ENCODE measurements at places on chromosomes 5 and 9. TPM values are rescaled to one million over a fixed set of nuclear protein-coding genes. Genes with fewer than 3 reads are reported as not detected.

- DNase-seq = no peak
Observed at GRCh38 chr5:171926311-171926710, 80.1 kb downstream of the FBXW11 start.

DNA sequence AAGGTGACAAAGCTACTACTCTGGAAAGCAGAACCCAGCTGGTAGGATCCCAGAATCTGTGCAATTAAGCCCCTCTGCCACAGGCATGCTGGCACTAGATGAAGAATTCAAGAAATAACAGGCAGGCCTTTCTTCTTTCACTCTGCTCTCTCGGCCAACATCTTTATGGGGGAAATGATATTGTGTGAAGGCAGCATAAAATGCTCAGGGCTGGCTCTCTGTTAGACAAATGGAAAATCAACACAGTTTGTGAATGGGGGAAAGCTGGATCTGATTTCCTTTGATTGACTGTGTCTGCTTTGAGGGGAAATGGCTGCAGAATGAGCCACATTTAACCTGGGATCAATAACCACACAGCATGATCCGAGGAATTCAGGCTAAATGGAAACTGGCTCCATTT, 29.1 kb upstream of the AKNA start:
- DNase-seq = no peak

- DNase-seq = no peak
Observed at GRCh38 chr5:93039888-93040287, 541.1 kb downstream of the NR2F1-AS1 start.

- DNase-seq = no peak
Observed at GRCh38 chr5:133691448-133691847, 79.1 kb upstream of the FSTL4 start.

DNA sequence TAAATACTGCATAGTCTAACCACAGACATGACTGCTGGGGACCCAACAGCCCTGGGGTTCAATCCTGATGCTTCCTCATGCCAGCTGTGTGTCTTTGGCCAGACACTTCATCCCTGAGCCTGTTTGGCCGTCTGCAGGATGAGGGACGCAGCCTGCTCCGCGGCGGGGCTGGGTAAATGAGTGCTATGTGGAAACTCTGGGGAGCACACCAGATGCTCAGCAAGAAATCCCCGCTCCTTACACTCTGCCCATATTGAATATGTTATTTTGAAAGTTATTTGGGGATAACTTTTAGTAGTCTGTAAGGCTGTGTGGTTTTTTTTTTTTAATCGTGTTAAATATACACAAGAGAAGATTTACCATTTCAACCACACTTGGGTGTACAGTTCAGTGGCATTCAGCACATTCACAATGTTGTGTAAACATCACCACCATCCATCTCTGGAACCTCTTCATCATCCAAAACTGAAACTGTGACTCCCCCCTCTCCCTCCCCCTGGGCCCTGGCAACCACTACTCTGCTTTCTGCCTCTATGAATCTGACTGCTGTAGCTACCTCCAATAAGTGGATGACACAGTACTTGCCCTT, 42.7 kb downstream of the SH3PXD2B start:
- peak; percentile 64 for DNase-seq

DNA sequence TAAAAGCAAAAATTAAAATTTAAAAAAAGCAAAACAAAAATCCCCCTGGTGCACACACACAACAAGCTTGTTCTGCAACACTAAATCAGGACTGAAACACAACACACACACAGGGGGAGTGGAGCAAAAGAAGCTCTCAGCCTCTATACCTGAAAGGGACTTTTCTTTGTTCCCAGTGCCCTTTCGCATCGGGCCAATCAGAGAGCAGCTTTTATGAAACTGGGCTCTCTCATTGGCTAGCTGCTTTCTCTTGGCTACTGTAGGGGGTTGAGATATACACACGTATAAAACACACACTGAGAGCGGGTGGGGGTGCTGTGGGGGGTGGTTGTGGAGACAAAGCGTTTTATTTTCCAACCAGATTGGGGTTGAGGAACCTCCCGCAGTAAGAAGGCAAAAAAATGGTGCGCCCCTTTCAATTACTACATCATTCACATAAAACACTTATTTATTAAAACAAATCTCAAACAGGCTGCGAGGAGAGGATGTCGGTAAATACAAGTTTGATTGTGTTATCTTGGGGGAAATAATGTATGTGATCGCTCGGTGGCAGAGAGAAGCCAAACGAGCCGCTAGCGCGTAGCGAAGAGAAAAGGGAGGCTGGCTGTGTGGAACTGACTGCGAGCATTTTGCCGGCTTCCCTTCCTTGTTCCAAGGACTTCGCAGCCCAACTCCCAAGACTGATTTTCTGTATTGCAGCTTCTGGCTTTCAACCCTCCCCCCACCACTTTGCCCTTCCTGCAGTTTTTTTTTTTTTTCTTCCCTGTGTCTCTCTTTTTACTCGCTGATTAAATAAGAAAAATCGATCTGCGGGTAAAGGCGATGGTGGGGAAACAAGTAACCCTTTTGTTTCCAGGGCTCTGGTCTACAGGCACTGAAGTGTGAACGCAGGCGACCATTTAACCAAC, 2.5 kb upstream of the ZNF608 start:
- peak; percentile 59 for DNase-seq

DNA sequence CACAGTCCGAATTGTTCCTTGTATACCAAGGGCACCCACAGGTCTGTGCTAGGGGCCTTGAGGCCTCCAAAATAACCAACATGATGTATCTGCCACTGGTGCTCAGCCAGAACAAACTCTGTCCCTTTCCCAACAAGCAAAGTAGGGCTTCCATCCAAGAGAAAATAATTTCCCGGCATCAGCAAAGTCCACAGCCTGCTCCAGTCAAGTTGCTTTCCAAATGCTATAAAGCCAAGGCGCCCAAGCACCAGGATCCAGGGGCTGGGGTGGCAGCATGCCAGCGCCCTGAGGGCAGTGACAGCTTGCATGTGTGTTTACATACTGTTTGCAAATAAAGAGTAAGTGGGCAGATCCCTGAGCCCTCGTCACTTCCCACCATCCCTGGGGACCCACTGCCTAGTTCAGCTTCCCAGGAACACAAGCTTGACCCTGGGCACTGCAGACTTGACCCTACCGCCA, 155.9 kb downstream of the ERCC6L2 start:
- DNase-seq = peak; percentile 70

GRCh38 chr5:30809933-30810332, 383.6 kb upstream of the CDH6 start:
- DNase-seq = no peak

DNA sequence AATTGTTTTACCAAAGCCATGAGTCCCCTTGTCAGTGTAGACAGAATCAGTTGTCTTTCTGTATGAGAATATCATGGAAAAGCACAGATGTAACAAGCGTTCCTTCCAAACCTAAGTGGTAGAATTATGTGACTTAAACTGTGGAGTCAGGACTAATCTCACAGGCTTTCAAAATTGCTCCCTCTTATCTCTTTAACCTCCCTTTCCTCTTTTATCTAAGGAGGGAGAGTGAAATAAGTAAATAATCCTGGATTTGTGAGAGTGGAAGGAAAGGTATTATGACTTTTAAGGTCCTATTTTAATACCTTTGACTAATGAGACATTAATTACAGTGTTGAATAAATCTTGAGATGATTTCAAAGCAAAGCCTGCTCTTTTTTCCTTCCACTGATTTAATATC, 52.4 kb upstream of the LIFR start:
- no peak for DNase-seq

GRCh38 chr9:126532951-126533925, 80.5 kb upstream of the LMX1B start:
- no peak for DNase-seq

GRCh38 chr5:72895758-72896157, 60.1 kb upstream of the FCHO2 start:
- DNase-seq = no peak

The LRRC19 gene
- total RNA-seq = not detected

The PCDHB9 gene
- total RNA-seq = 0.81 TPM

The JAKMIP2 gene
- 0.27 TPM for total RNA-seq

The PCDHA10 gene
- total RNA-seq = 0.05 TPM

The CSF1R gene
- 19.5 TPM for total RNA-seq

The DNAJC18 gene
- total RNA-seq = 11.5 TPM

The CTXN3 gene
- not detected for total RNA-seq

All from Right ventricle myocardium superior (tissue), 1 donor.